Natural killer cell (primary cell): ENCODE measurements at places on chromosomes 16 and 17.
A peak's percentile ranks its signal among the peaks of the same experiment; 100 is the strongest.

DNA sequence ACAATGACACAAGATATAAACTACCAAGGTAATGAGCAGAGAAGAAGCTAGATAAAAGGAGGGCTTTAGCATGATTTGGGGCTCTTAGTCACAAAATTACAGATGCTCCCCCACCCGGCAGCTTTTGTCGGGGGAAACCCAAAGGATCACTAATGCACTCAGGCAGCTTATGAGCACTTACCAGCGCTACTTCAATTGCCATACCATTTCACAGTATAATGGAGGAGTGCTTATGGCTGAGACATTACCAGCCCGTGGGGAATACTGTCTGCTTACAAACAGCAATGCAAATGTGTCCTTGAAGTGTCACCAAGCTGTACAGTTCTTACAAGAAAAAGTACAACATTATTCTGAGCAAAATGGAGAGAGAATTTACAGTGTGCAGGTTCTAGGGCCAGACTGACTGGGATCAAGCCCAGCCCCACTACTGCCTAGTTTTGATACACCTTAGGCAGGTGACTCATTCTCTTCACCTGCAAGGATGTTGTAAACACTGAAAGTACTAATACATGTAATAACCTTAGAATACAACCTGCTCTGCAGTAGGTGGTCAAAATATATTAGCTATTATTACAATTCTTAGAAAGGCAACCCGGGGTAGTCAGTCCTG lies 16.3 kb downstream of the ANKFY1 start:
- peaks cover 4% of the 10 kb centered on the region for H3K4me1 ChIP-seq
- no peaks in the 10 kb centered on the region for H3K27me3 ChIP-seq
- no peak overlapping the region for H3K4me3 ChIP-seq
- H3K27ac ChIP-seq, result no peak overlapping the region
- H3K36me3 ChIP-seq, result peaks cover 11% of the 10 kb centered on the region
- DNase-seq, result no peak

GRCh38 chr17:61562287-61562686 lies 28.7 kb downstream of the NACA2 start:
- H3K27me3 ChIP-seq, result peaks cover 2% of the 10 kb centered on the region
- no peaks in the 10 kb centered on the region for H3K36me3 ChIP-seq
- H3K4me1 ChIP-seq, result no peaks in the 10 kb centered on the region

DNA sequence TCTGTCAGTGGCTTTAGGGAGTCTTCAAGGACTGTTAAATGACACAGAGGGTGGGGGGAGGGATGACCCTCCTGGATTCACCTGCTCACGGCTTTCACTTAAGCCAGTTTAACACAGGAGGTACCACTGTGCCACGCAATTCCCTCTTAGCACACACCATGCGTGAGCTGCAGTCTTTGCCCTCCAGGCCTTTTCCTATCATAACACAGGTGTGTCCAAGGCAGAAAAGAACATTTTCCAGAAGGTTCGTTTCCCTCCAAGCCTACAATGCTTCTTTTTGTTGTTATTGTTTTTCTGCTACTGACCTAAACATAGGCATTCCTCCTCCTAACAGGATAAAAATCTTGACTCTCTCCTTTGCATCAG lies 1.1 kb downstream of the ZFHX3 start:
- H3K4me1 ChIP-seq, result peaks cover 15% of the 10 kb centered on the region
- H3K27me3 ChIP-seq, result no peaks in the 10 kb centered on the region
- no peak overlapping the region for H3K4me3 ChIP-seq
- H3K27ac ChIP-seq, result no peak overlapping the region

GRCh38 chr16:74485916-74486315 lies 64.6 kb upstream of the CLEC18B start:
- peaks cover 60% of the 10 kb centered on the region for H3K36me3 ChIP-seq
- no peaks in the 10 kb centered on the region for H3K4me1 ChIP-seq
- DNase-seq, result no peak
- H3K27me3 ChIP-seq, result no peaks in the 10 kb centered on the region
- H3K4me3 ChIP-seq, result no peak overlapping the region

DNA sequence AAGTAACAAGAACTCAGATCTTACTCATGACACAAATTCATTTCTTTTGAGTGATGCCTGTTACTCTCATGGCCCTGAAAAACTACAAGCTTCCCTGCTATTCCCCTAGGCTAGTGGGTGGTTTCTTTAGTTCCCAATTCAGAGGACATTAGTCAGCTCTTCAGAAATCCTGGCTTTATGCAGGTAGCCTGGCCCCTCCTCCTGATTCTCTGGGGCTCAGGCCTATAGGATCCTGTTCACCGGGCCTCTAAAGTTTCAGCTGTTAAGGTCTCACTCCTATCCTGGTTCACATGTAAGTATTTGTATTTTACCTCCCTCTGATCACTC lies 87.3 kb upstream of the IRX5 start:
- H3K27me3 ChIP-seq, result no peaks in the 10 kb centered on the region
- no peak overlapping the region for H3K4me3 ChIP-seq
- no peak overlapping the region for H3K27ac ChIP-seq

GRCh38 chr17:58997756-58998553 lies 108.7 kb downstream of the TRIM37 start:
- no peak overlapping the region for H3K27ac ChIP-seq
- H3K4me1 ChIP-seq, result peaks cover 6% of the 10 kb centered on the region
- no peak overlapping the region for H3K4me3 ChIP-seq
- H3K27me3 ChIP-seq, result no peaks in the 10 kb centered on the region
- H3K36me3 ChIP-seq, result peaks cover 20% of the 10 kb centered on the region
- no peak for DNase-seq

DNA sequence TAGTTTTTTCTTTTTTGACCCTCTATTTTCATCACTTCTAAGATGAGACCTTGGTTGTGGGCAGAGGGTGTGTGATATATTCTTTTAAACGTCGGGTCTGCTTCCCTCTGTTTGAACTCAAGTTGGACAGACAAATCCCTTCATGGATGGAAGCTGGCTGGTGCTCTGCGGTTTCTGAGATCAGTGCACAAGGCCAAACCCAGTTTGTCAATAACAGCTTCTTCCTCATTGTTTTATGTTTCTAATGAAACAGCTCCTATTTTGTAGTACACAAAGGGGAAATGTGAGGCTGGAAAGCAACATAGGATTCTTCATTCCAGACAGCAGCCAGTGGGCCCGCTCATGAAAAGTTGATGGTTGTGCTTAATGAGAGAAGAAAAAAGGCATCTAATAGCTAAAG lies 159.6 kb downstream of the PRKCA start:
- H3K36me3 ChIP-seq, result no peaks in the 10 kb centered on the region
- H3K4me1 ChIP-seq, result peaks cover 2% of the 10 kb centered on the region
- no peaks in the 10 kb centered on the region for H3K27me3 ChIP-seq
- no peak for DNase-seq
- H3K4me3 ChIP-seq, result no peak overlapping the region
- no peak overlapping the region for H3K27ac ChIP-seq

- no peak for DNase-seq
- H3K4me1 ChIP-seq, result peaks cover 23% of the 10 kb centered on the region
- H3K36me3 ChIP-seq, result no peaks in the 10 kb centered on the region
- no peak overlapping the region for H3K27ac ChIP-seq
- no peaks in the 10 kb centered on the region for H3K27me3 ChIP-seq
Observed at GRCh38 chr16:2482249-2482648, 7.3 kb downstream of the TBC1D24 start.

DNA sequence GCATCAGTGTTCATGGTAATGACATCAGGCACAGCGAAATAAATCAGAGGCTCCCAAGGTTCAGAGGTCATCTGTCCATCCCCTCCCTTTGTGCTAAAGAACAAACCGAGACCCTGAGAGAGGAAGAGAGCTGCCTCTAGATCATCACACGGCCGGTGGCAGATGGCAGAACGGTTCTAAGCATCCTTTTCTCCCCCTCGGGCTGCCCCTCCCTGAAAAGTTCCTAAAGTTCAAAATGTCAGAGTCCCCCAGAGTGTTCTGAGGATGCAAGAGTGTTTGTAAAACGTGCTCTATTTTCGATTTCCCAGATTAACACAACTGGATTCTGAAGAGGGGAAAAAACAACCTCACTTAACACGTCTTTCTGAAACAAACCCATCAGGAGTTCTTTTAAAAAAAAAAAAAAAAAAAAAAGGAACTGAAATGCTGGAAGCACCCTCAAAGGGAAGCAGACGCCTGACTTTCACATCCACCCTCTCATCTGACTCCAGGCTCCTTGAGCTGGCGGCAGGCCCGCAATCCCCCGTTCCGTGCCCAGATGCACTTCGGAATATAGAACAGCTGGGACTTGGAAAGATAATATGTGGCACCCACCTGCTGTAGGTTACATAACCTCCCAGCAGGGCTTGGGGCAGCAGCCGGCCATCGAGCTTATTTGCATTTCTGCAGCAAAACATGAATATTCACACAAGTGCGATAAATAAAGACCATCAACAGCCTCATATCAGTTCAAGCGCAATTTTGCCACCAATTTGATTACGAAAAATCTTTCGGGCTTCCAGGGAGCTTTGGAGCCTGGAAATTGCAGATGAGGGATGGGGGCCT lies 115.5 kb upstream of the SMURF2 start:
- peaks cover 56% of the 10 kb centered on the region for H3K4me1 ChIP-seq
- no peaks in the 10 kb centered on the region for H3K36me3 ChIP-seq
- H3K27ac ChIP-seq, result peak overlapping the region; percentile 11
- H3K4me3 ChIP-seq, result peak overlapping the region; percentile 24
- peaks cover 3% of the 10 kb centered on the region for H3K27me3 ChIP-seq

GRCh38 chr16:85862476-85863383 lies 36.2 kb upstream of the IRF8 start:
- H3K36me3 ChIP-seq, result no peaks in the 10 kb centered on the region
- no peaks in the 10 kb centered on the region for H3K27me3 ChIP-seq
- peaks cover 11% of the 10 kb centered on the region for H3K4me1 ChIP-seq
- DNase-seq, result no peak

- peaks cover 97% of the 10 kb centered on the region for H3K4me1 ChIP-seq
- no peak for DNase-seq
- H3K27ac ChIP-seq, result no peak overlapping the region
- H3K4me3 ChIP-seq, result no peak overlapping the region
- H3K27me3 ChIP-seq, result no peaks in the 10 kb centered on the region
- no peaks in the 10 kb centered on the region for H3K36me3 ChIP-seq
Observed at GRCh38 chr16:89320782-89321501, 103.4 kb downstream of the ZNF778 start.

DNA sequence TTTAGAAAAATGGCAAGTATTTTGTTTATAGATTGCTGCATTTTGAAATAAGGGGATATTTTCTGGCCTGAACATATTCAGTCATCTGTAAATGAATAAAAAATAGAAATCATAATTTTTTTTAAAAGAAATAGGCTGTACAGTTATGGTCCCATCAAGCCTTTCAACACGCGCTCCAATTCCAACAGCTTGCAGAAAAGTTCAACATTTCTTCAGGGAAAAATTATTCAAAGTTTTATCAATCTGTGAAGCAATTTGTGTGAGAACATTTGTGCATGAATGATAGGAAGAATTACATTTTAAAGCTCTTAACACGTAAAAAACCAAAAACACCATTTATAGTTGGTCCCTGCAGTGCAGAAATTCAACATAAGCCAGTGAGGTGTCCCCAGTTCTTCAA lies 50.7 kb upstream of the SLC25A19 start:
- H3K36me3 ChIP-seq, result no peaks in the 10 kb centered on the region
- no peak overlapping the region for H3K4me3 ChIP-seq
- H3K27ac ChIP-seq, result peak overlapping the region; percentile 57

GRCh38 chr16:56317998-56318826 lies 107.1 kb downstream of the AMFR start:
- H3K27ac ChIP-seq, result no peak overlapping the region
- no peaks in the 10 kb centered on the region for H3K27me3 ChIP-seq
- DNase-seq, result peak; percentile 87
- H3K4me3 ChIP-seq, result peak overlapping the region; percentile 9
- H3K36me3 ChIP-seq, result no peaks in the 10 kb centered on the region

GRCh38 chr17:1899403-1900000 lies 69.7 kb downstream of the RPA1 start:
- no peaks in the 10 kb centered on the region for H3K27me3 ChIP-seq
- no peaks in the 10 kb centered on the region for H3K4me1 ChIP-seq
- H3K27ac ChIP-seq, result no peak overlapping the region
- peaks cover 41% of the 10 kb centered on the region for H3K36me3 ChIP-seq

DNA sequence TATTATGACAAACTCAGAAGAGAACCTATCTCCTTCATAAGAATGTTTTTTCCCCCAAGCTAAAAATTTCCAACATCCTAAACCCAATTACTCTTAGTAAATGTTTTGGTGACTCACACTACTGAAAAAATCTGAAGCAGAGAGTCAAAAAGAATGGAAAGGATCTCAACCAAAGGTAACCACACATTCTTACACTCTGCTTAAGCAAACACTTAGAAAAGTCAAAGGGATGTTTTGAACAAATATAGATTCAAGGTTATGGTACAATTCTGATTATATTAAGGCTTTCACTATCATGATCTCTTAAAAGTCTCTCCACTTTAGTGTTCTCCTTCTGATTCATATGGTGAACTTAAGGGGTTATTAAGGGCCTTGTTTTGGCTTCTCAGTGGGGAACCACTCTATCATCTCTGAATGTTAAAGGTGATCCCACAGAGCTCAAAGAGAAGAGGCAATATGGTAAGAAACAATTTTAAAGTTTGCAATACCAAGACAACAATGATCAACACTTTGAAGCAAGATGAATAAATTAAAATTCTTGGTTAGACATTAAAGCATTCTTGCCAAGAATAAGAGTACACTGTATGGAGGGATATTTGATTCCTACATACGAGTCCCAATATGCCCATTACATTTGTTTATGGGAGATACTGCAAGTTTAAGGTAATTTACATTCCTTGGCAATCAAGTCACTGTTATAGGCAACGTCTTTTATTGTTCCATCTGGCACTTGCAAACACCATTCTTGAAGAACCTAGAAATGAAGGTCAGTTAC lies 69.2 kb downstream of the CDC27 start:
- H3K36me3 ChIP-seq, result peaks cover 29% of the 10 kb centered on the region
- H3K27me3 ChIP-seq, result no peaks in the 10 kb centered on the region
- H3K4me3 ChIP-seq, result no peak overlapping the region
- no peak overlapping the region for H3K27ac ChIP-seq
- no peaks in the 10 kb centered on the region for H3K4me1 ChIP-seq

GRCh38 chr17:35254107-35254773 lies 11.4 kb downstream of the SLFN5 start:
- H3K27me3 ChIP-seq, result no peaks in the 10 kb centered on the region
- peaks cover 29% of the 10 kb centered on the region for H3K36me3 ChIP-seq
- no peak overlapping the region for H3K4me3 ChIP-seq
- H3K27ac ChIP-seq, result peak overlapping the region; percentile 21
- peaks cover 33% of the 10 kb centered on the region for H3K4me1 ChIP-seq

DNA sequence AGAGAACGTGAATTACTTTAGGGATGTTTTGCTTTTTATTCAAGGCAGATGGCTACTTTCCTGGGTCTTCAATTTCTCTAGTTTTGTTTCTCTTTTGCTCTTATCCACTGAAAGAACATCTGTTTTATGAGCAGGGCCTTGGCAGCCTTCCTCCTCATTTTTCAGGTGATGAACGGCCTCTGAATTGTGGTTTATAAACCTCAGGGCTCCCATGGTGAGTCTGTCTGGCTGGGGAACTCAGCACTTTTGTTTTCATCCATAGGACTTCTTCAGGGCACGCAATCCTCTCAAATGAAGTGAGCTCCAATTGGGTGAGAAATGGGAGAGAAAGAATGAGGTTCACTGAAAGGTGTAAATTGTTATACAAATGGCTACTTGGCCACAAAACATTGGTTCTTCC lies 186.4 kb upstream of the ERCC4 start:
- H3K27ac ChIP-seq, result no peak overlapping the region
- DNase-seq, result no peak
- no peaks in the 10 kb centered on the region for H3K4me1 ChIP-seq
- H3K4me3 ChIP-seq, result no peak overlapping the region
- no peaks in the 10 kb centered on the region for H3K27me3 ChIP-seq
